ENCODE measurements at places on chromosomes 1 and 21.

- no peak for DNase-seq
These were observed 44.9 kb downstream of the SYT6 start for GRCh38 chr1:114108751-114109255.

GRCh38 chr1:220894924-220895256 lies 15.6 kb downstream of the HLX start:
- no peak for DNase-seq

GRCh38 chr1:18540136-18540765 lies 59.5 kb downstream of the KLHDC7A start:
- no peak for DNase-seq

DNA sequence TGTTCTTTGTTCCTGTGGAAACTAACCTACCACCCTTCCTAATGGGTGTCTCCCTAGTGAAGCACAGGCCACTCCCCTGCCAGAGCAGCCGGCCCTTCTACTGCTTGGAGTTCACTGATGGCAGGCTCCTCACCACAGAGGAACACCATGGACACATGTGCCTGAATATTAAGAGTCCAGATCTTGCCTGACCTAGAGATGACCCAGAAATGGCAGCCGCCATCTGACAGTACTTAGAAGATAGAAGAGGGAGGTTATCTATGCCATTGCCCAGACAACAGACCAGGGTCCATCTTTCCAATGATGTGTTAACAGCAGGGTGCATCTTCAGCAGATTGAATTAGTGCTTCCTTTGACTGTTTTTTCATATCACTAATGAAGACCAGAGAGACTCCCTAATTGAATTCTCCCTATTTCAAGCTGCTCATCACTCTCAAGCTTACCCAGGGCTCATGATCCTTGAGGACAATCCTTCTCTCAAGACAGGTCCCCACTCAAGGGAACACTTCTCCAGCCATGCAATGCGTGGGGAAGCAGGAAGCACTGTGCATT lies 59.8 kb downstream of the PLEKHA6 start:
- no peak for DNase-seq

DNA sequence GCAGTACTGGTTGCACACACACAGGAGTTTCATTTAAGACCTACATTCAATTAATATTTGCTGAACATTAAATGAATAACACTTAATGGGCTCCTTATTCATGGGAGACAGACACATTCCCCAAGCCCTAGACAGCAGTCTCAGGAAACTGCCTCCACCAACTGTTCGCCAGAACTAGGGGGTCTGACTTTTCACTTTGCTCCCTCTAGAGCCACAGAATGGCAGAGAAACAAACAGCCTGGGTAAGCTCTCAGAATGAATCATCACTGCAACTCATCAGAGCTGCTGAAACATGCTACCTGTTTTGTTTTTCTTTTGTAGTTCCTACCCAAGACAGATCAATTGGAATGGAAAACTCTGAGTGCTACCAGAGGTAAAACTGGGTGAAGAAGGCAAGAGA lies 31.7 kb downstream of the ELK4 start:
- no peak for DNase-seq

DNA sequence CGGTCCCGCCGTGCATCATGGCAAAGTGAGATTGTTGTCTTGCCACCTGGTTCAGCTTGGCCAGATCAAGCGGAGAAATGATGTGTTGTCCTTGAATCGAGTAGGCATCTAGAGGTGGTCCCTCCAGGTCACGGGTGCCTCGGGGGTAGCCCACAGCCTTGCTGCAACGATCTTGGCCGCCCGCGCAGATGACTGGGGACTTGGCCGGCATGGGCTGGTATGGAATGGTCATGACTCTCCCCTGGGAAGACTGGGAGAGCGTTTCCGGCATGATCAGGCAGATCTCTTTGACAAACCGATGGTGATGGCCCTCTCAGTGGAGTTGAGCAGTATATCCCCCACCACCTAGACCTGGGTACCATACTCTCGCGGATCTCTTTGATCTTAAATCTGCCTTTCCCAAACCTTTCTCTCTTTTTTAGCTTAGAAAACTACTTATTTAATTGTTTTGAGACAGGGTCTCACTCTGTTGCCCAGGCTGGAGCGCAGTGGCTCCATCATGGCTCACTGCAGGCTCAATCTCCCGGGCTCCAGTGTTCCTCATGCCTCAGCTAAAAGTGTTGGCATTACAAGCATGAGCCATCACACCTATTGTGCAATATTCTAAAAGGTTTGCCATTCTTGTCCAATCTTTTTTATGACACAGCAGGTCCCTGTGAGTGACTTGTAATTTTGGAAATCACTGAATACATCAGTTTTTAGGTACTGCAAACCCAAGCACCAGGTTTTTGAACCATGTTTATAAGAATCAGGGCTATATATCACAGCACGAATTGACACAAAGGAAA lies 9.4 kb upstream of the ELAPOR1 start:
- peak; percentile 20 for DNase-seq

DNA sequence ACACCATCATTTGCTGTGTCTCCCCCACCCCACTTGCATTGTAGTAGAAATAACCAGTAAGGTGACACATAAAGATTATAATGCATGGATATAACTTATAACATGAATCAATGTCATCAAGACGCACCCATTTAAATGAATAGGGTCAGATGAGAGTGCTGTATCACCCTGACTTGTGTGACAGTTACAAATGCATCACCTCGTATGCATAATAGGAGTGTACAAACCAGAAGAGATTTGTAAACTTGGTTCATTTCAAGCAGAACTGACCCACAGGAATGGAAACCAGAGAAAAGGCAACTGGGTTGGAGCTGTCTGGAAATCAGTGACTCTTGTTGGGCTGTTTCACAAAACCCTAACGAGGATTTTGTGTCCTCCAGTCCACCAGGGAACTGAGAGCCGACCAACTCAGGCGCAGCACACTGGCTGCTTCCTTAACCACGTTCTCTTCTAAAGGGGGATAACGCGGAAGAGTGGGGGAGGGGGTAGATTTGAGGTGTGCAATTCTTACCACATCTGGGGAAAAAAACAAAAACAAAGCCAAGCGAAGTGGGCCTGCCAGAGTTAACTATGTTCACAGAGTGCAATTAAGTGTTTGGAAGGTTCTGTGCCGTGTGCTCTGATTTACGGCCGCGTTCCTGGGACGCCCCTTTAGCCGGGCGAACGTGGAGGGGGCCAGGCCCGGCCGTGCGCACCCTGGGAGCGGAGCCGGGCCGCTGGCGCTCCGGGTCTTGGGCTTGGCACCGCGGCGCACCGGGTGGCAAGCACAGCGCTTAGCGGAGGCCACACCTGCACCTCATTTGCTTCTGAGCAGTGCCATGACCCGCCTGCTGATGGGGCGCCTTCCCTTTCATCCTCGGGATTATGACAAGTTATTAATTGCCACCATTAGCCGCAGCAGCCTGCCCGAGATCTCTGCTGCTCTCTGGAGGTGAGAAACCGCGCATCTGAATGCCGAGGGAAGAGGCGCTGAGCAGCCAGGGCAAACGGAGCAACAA lies 248.8 kb upstream of the FOXD3 start:
- peak; percentile 75 for DNase-seq

DNA sequence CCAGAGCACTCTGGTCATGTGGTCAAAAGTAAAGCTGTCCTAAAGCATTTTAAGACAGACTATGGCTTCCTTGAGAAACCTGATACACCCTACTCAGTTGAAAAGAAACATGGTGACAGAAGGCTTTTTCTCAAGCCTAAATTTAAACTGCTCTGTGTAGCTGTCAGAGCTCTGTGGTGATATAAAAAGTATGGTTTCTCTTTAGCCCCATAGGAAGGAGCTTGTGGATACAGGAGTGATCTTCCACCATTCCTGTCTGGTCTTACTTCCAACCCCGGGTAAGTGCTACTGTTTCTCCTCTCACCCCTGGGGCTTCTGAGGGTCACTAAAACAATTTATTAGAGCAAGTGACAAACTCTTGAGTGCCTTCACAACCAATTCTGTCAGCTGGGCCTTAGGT lies 8.5 kb downstream of the TP53BP2 start:
- DNase-seq: peak; percentile 49

- peak; percentile 52 for DNase-seq
These were observed 49.8 kb downstream of the DHRS3 start for GRCh38 chr1:12568009-12568767.

DNA sequence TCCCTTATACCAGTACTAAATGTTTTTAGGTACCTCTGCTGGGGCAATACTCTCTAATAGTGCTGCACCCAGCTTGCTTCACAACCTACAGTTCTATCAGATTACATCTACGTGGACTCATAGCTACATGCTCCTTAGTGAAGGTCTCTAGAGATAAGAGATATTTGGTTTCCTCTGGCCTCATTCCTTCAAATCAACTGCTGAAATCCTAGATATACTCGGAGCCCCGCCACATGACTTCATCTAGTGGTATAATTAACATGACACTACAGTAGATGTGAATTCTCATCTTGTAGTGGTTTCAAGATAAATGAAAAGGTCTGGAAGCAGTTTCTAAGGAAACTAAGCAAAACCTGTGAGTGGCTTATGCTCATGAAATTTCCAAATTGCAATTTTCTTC lies 115.4 kb downstream of the SMYD2 start:
- DNase-seq: no peak
